ENCODE measurements at places on chromosomes 1 and 21. TPM values are rescaled to one million over a fixed set of nuclear protein-coding genes. Genes with fewer than 3 reads are reported as not detected.

- no peak for DNase-seq
Observed at GRCh38 chr1:87718241-87718950, 389.7 kb downstream of the LMO4 start.

DNA sequence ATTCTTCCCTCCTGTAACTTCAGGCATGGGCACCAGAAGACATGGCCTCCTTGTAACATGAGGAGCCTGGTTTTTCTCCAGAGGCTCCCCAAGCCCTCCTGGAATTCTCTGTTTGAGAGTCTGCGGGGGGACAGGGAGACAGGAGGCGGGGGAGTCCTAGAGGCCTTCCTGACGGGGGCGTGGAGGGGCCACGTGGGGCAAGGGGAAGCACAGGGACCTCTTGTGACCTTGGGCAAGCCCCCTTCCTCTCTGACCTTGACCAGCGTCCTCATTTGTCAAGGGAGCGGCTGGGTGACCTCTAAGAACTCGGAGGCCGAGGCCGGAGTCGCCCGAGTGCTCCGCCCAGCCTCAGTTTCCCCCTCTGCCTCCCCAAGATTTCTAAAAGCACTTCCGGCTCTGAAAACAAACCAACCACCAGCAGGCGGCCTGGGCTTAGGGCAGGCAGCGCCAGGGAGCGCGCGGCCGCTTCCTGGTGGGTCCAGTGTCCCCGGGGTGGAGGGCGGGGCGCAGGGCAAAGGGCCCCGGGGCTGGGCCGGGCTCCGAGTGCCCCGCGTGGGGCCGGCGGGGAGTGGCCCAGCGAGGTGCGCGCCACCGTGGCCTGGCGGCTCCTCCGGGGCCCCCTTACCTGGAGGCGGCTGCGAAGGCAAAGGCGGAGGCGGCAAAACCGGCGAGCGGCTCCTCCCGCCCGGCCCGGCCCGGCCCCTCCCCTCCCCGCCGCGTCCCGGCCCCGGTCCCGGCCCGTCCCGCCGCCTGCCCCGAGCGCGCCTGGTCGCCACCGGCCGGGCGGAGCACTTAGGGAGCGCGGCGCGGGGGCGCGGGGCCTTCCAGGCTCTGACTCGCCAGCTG lies at the start of gene TMCO4:
Gene TMCO4 (minus strand): TSS at position 687 of the 846 bp plus-strand sequence. CDS start 19,158 bp downstream, outside the sequence.
- no peak for DNase-seq

DNA sequence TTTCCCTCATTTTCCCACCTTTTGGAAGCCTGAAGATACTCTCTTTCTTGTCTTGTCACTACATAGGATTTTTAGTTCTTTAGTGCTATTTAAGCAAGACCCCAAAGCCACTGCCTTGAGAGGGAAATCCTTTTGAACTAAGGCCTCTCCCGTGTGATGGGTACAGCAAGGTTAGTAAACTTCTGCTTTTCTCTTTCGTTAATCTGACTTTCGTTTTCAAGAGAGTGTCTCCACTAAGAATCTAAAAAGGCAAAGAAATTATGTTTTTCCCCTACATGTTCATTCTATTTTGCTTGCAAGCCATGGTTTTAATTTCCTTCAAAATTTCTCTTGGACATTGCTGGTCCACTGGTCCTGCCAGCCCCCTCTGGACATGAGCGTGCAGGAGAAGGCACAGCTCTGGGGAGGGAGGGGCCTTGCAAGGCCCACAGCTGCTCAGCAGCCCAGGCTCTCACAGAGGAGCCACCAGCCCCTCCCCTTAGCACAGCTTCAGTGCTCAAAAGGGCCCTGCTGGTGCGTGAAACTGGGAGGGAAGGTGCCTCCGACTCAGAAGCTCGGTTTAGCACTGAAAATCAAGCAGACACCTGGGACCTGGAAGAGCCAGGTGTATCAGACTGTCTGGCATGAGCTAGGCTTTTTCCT lies 210.9 kb upstream of the GALNT2 start:
- DNase-seq, result no peak

The SERPINC1 gene
- total RNA-seq, result not detected

The LDLRAP1 gene
- total RNA-seq, result 10.6 TPM

The ARMH1 gene
- total RNA-seq, result 1.4 TPM

All from urinary bladder (tissue), 4 donors.